ENCODE measurements at places on chromosomes 12 and 14.

DNA sequence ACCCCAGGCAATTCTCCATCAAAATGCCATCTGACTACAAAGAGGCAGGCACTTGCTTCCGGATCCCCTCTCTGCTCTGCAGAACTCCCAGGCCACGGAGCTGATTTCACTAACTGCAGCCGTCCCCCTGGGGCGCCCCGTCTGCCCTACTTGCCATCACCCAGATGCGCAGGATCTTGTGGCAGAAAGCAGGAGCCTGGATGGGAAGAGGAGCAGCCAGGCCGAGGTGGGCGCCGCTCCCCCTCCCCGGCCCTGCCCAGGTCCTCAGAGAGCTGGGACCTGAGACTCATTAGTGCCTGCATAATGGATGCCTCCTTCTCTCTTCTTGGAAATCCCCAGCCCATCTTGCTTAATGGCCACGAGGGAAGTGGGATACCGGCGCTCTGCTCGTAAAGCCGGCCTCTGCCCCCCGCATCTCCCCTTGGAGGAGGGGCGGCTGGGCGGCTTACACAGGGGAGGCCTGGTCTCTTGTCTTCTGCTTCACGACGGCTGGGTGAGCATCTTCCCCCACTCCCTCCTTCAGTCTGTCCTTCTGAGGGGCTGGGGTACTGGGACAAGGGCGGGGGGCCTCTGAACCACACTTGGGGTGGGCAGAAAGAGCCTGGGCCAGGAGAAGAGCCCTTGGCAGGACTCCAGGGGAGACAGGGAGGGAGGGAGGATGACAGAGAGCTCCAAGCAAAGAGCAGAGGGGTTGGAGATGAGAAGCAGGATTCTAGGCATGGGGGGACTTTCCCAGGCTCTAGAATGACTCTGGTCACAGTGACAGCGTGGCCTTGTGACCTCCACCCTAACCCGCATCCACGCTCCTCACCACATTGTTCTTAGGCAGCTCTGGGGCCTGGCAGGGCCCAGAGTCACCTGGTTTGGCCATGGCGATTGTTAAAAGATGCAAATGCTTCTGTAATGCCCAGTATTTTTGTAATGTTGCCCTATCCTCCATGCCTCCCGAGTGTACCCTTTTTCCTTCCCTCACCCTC is 19.4 kb upstream of the EML1 start:
- no peak for DNase-seq

- DNase-seq = no peak
Measured at GRCh38 chr12:72197790-72198189, 74.4 kb upstream of the TRHDE start.

- peak; percentile 3 for DNase-seq
Measured at GRCh38 chr12:4813741-4814140, 93.5 kb downstream of the GALNT8 start.

- no peak for DNase-seq
Measured at GRCh38 chr12:4447151-4447550, 1.5 kb upstream of the FGF6 start.

- DNase-seq = no peak
Measured at GRCh38 chr12:82524641-82525040, 162.1 kb upstream of the TMTC2 start.

DNA sequence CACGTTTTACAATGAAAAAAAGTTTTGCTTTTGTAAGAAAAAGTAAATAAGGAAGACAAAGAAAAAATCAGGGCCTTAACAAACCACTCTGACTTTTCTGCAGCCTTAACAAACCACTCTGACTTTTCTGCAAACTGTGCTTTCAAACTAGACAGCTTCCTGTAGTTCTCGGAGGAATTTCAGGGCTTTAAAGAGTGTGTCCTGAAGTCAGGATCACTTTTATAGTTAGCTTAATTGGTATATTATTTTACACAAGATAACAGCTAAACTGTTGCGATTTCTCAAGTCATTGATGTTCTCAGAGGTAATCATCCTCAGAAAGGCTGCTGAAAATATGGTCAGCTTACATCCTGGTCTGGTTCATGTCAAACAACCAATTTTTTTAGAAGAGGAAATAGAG is 42.2 kb downstream of the TMEM117 start:
- no peak for DNase-seq

DNA sequence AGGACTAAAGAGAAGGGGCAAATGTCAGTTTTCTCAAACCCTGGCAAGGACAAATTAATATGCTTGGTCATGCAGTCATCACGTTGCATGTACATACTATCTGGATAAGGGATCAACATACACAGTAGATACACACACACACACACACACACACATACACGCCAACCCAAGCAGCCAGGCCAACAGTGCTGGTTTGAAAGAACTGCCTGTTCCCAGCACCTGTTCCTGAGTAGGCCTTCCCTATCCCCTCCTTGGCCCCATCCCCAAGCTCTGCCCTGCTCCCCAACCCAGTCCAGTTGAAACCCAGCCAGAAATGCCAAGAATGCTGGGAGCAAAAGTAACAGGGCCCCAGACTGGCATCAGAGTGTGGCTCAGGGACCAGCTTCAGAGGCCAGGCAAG is 4.4 kb downstream of the ITGA7 start:
- DNase-seq = no peak

DNA sequence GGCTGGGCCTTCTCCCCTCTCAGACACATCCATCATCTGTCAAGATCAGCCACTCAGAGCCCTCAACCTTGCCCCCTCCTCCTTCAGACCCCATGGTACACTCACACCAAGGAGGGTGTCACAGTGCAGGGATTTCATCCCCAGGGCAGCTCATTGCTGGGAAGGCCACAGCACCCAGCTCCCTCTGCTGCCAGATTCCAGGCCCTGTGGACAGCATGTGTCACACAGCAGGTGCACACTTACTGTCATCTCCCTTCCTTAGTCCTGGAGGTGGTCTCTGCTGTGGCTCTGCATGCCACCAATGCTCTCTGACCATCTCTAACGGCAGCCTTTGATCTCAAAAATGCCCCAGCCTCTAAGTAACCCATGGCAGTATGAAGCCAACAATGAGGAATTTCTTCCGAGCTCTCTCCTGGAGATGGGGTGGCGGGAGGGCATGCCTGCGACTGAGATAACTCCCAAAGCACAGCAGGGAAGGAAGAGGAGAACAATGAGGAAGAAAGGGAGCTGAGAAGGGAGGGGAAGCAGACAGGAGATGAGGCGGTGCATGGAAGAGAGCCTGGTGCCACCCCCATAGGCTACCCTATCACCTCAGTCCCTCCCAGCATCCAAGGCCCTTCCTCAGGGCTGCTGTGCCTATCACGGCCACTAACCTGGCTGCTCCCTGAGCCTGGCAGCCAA is 101.0 kb downstream of the SINHCAF start:
- no peak for DNase-seq

DNA sequence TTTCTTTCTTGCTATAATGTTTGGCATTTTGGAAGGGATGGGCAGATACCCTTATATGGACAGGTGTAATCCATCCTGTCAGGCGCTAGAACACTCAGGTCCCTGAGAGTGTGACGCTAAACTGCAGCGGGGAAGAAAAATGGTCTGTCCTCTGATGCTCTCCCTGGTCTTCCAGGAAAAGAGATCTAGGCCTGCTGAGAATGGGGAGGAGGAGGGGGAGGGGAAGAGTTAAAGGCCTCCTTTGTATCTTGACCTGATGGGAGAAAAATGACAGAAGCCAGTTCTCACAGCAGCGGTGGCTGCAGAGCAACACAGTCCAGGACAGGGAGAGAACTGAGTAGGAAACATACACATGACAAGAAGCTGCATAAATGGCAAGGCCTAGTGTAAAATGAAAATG is 61.1 kb downstream of the RPS6KA5 start:
- no peak for DNase-seq

DNA sequence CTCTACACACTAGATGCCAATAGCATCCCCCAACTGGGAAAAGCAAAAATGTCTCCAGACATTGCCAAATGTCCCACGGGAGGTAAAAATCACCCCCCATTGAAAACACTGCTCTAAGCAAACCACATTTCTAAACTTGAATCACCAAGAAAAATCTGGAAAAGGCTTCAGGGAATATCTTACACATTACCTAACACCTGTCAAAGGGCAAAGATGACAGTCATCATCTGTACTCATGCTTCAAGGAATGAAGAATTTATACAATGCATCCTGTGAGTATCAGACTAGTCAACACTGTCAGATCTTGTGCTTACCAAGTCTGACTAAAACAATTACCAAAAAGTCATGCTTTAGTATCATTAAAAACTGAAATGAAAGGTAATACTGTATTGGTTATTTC is 161.6 kb upstream of the SOX5 start:
- no peak for DNase-seq

- DNase-seq = no peak
Measured at GRCh38 chr14:92203116-92203515, 81.3 kb downstream of the CPSF2 start.

DNA sequence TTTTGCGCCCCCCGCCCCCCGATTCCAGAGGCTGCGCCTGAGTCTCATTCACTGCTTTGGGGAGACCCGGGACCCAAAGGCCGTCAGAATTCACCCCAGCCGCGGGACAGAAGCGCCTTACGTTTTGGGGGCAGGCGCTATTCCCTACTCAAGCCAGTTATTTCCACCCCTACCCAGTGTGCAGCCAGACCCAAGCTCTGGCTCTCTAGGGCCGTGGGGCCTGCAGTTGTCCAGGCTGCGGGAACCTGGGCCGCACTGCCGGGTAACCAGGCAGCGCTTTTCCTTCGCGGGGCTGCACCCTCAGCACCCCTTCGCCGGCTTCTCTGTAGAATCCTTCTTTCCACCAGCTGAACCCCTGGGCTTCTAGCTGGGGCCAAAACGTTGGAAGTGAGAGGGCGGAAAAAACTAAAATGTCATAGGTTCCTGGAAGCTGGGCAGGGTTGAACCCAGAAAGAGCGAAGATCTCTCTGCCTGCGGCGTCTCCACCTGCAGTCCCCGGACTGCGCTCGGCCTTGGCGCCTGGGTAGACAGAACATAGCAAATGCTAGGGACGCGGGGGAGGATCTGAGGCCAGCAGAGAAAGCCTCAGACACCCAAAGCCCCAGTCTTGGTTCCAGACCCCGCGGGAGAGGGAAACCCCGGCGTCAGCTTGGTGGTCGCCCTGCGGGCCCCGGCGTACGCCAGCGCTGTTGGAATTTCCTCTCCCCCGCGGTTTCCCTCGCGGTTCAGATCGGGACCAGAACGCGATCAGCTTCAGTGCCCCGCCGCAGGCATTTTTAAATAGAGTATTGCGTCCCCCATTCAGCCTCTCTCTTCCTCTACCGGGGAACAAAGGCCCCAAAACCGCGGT is 18.3 kb downstream of the TBX3 start:
- no peak for DNase-seq

GRCh38 chr12:48336564-48336963 is 14.2 kb downstream of the ZNF641 start:
- no peak for DNase-seq

GRCh38 chr12:80441921-80442320 is 2.1 kb upstream of the PTPRQ start:
- no peak for DNase-seq

GRCh38 chr12:120741476-120742421 is 16.1 kb downstream of the ACADS start:
- DNase-seq = no peak

DNA sequence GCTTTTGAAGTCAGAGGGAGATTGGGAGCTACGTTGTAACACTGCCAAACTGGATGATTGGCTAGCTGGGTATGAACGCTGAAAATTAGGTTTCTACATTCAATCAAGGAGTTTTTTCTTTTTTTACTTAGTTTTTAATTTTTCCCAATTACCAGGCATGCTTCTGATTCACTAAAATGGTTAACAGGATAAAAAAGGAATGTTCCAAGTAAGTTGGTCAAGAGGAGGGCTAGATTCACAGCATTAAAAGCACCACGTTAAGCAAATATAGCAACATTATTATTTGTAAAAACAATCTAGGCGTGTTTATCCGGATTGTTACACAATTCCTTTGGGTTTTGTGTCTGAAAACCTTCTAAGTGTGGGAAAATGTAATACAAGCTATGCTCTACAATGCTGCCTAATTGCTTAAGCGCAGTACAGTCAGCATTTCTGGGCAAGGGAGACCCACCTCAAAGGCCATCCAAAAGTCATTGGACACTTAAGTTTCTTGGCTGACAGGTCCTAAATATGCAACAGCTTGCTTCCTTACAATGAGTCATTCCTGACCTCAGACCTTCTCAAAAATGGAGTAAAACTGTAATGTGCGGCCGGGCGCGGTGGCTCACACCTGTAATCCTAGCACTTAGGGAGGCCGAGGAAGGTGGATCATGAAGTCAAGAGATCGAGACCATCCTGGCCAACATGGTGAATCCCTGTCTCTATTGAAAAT is 1.2 kb downstream of the RPLP0 start:
- no peak for DNase-seq

- no peak for DNase-seq
Measured at GRCh38 chr12:109951136-109951535, 45.0 kb downstream of the GIT2 start.

DNA sequence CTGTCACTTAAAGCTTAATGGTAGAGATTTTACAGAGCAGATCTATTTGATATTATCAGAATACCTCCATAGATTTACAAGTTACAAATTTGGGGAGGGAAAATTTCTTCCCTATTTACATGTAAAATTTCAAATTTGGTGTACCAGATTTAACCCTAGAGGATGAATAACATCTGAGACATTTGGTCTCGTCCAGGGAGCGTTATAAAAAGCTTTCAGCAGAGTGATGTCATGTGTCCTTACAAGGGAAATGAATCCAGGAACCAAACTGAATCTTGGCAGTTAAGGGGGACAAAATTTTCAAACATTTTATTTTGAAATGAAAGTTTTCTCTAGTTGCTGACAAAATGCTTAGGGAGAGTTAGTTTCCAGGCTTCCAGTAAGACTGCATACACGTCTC is 4.5 kb upstream of the CDK17 start:
- no peak for DNase-seq

DNA sequence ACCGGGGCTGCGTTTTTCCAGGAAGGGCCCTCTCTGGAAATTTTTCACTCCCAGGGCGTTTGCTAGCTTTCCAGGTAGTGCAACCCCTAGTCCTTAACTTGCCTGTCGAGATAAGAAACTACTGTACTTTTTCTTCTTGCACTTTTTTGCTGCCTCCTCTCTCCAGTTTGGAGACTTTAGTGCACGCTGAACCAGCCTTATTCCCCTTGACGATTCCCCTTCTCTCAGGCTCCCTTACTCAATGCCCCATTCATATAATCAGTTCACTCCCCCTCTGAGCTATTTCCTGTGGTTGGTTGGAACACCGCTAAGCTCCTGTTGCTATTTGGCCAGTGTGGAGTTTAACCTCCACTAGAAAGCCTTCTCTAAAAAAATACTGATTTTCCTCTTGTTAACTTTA is 682 bp downstream of the CREBL2 start:
- DNase-seq = peak; percentile 38

GRCh38 chr12:113664224-113664681 is 192.6 kb upstream of the LHX5 start:
- no peak for DNase-seq
